Stimulated activated CD4-positive, alpha-beta T cell treated with anti-CD3 and anti-CD28 coated beads, Interleukin-1b, Interleukin-23, amount 100 ng/mL, for 4 hours (primary cell): ENCODE measurements at places on chromosomes 7 and 10.

- DNase-seq: no peak
These were observed at the start of gene GIMAP7 for GRCh38 chr7:150514748-150515222. TSS of gene GIMAP7 (plus strand) at chr7:150514872. CDS start at chr7:150519975, 5,103 bp downstream.

DNA sequence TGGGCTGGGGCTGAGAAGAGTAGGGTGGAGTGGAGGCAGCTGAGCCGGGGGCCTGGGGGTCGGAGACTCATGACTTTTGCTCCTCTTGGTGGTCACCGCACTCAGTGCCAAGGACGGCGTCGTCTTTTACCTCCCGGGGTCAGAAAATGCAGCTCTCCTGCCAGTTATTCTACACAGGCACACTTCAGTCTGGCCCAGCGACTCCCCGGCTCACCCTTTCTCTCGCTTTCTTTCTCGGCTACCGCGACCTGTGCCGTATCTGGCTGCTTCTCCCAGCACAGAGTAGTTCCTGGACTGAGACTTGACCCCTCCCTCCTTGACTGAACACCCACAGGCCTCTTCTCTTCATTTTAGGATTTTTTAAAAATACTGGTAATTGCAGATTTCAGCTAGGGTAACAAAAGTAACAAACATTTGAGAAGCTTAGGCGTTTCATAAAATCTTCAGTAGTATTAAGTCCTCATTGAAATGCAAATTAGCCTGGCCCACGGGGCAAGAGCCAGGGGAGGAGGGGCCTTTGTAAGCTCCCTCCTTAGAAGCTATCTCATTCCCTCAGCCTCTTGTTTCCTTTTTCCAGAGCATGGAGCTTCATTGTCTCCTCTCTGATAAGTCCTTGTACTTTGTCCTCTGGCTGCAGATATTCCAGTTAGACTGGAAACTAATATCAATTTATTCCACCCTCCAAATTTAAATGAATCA is 1.1 kb upstream of the PRLHR start:
- DNase-seq: no peak

DNA sequence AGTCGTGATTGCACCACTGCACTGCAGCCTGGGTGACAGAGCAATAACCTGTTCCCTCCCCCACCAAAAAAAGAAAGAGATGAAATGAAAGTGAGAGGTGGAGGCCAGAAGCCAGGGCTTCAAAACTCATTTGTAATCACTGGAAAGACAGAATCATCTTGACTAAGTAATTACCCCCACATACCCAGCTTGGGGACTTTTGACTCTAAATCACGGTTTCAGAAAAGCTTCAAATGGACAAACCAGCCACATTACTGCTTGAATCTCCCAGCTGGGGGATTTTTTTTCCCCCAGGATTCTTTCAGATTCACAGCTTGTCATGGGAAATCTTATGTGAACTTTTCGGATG is 361.0 kb downstream of the FRMD4A start:
- no peak for DNase-seq

- no peak for DNase-seq
These were observed 45.9 kb upstream of the ANTXRL start for GRCh38 chr10:46240684-46241565.

- DNase-seq: no peak
These were observed 2.9 kb downstream of the SGMS1 start for GRCh38 chr10:50620899-50621298.

- DNase-seq: no peak
These were observed 254.8 kb downstream of the INHBA start for GRCh38 chr7:41448104-41448503.

DNA sequence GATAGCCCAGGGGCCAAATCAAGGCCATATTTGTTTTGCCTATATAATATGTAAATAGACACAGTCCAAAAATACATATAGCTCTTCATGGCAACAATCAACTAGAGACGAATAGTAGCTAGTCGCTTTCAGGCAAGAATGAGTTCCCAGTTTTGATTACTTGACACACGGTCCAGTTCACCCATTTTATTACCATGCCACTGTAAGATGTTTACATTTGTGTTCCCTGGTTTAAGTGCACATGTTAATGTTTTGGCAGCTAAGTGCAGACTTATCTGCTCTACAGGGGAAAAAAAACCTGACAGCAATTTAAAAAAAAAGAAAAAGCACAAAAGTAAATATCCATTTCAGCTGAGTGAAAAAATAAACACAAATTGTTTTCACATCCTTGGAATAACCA is 213.1 kb downstream of the TPK1 start:
- DNase-seq: no peak

- no peak for DNase-seq
These were observed 6.4 kb downstream of the ANXA7 start for GRCh38 chr10:73407495-73407894.

GRCh38 chr10:107653832-107654287 is 489.4 kb upstream of the SORCS1 start:
- no peak for DNase-seq

- DNase-seq: no peak
These were observed 73.5 kb downstream of the AOAH start for GRCh38 chr7:36650766-36651312.

GRCh38 chr10:22672319-22673090 is 41.9 kb downstream of the PIP4K2A start:
- no peak for DNase-seq

DNA sequence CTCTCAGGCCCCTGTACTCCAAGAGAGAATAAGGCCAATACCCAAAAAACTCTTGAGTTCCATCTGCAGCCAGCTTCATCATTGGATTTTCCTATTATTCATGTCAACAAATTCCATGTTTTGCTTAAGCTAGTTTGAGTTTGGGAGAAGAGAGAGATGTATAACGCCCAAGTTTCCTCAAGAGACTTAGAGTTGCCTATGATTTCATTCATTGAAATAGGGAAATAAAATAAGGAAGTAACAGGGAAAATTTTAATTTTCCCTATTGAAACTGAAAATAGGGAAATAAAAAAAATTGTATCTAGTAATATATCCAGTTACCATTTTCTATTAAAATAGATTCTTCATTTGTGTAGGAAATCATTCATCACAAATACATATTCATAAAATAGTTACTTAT is 66.5 kb upstream of the SVIL start:
- no peak for DNase-seq

DNA sequence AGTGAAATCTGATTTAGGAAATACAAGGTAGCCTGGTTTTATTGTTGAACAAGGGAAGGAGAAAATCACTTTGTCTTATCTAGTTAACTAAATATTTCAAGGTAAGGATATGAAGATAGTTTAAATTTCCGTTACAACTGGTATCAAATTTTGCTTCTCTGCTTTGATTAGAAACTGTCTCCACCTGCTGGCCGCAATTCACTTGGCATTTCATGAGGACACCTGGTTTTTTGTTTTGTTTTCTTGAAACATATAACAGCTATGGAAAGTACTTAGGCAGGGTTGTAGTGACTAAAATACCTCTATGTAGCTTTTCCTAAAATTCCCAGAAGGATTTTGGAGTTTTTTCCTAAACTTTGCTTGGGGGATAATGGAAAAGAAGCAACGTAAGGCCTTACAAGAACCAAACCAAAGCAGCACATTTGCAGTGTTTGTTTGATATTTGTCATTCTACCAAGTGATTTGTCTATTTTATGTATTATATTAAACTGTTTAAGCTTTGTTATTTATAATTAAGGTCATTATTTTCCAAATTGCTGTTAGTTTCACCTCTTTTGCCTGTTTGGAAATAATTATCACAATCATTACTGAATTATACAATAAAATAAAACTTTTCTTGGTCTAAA is 73.6 kb downstream of the AHCYL2 start:
- DNase-seq: peak; percentile 37

DNA sequence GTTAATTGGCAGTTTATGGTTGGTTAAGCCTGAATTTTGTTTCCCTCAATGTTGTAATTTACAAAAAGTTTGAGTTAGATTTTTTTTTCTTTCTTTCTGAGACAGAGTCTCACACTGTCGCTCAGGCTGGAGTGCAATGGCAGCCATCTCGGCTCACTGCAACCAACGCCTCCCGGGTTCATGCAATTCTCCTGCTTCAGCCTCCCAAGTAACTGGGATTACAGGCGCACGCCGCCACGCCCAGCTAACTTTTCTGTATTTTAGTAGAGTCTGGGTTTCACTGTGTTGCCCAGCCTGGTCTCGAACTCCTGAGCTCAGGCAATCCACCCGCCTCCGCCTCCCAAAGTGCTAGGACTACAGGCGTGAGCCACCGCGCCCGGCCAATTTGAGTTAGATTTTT is 935 bp downstream of the ZNF273 start:
- DNase-seq: no peak

GRCh38 chr7:136067277-136067676 is 90.1 kb upstream of the MTPN start:
- DNase-seq: no peak

DNA sequence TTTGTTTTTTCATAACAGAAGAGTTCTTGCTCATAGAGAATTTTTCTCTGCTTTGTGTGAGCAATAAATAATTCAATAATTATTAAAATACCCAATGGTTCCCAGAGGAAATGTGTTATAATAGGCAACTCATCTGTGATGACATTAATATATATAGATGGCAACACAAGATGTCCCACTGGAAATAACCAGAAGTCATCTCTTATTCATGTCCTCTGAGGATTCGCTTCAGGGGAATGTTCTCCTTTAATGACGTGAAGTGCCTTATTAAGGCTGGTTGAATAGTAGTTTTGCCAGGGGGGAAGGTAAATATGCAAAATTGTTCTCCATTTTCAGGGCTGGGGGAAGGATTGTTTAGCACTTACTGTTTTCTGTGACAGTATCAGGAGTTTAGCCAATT is 3.1 kb downstream of the SLC39A12 start:
- no peak for DNase-seq

DNA sequence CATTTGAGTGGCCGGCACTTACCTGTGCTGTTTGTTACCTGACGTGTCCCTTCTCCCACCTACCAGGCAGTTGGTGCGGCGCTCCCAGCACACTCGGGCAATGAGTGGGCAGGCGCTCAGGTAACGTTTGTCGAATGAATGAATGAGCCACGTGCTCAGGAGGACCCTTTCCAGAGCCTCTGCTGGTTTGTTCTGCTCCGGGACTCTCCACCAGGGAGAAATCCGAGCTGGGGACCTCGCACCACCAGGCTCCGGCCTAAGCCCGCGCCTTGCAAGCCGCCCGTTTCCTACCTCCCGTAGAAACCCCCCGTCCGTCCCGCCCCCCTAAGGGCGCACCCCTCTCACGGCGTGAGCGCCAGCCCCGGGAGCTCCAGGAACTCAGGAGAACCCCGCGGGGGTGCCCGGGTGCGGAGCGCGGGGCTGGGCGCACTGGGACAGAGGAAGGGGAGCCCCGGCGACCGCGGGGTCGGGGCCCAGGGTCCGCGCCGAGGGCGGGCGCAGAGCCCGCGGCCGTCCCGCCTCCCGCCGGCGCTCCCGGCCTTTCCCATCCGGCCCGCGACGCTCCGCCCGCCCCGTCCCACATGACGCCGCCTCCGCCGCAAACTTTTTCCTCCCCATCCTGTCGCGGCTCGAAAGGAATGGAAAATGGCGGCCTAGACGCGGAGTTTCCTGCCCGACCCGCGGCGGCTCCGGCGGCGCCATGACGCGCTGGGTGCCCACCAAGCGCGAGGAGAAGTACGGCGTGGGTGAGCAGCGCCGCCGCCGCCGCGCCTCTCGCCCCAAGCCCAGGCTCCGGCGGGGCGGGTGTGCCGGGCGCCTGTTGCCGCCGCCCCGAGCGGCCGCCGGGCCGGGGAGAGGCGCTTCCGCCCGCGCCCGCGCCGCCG is at the start of gene DOCK1:
TSS of gene DOCK1 (plus strand) at position 611 of the 884 bp plus-strand sequence. CDS start at position 701, 90 bp downstream.
- no peak for DNase-seq

GRCh38 chr7:28002638-28003037 is 178.0 kb downstream of the JAZF1 start:
- no peak for DNase-seq

- no peak for DNase-seq
These were observed 56.2 kb upstream of the OPN4 start for GRCh38 chr10:86598151-86598550.

DNA sequence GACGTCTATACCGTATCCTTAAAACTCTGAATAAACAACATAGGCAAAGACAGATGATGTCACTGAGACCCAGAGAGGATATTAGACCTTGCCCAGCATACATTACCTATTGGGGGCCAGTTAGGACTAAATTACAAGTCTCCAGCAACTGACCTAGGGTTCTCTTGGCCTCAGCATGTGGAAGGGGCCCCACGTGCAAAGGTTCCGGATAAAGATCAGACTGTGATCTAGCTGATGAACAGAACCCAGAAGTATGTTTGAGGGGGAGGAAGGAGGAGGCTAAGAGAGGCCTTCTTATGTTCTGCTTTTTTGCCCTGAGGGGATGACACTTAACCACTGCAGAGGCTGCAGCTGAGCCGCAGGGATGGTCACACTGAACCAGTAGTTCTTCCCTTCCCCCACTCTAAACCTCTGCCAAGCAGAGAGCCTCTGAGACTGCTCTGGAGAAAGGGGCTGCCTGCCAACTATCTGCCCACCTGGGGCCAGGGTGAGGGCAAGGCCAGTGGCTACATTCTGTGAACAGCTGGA is 24.0 kb upstream of the KMT2C start:
- DNase-seq: no peak

- DNase-seq: peak; percentile 65
These were observed at the start of gene STX1A for GRCh38 chr7:73718905-73719805. TSS of gene STX1A (minus strand) at chr7:73719669. CDS start at chr7:73719631, 38 bp downstream.

DNA sequence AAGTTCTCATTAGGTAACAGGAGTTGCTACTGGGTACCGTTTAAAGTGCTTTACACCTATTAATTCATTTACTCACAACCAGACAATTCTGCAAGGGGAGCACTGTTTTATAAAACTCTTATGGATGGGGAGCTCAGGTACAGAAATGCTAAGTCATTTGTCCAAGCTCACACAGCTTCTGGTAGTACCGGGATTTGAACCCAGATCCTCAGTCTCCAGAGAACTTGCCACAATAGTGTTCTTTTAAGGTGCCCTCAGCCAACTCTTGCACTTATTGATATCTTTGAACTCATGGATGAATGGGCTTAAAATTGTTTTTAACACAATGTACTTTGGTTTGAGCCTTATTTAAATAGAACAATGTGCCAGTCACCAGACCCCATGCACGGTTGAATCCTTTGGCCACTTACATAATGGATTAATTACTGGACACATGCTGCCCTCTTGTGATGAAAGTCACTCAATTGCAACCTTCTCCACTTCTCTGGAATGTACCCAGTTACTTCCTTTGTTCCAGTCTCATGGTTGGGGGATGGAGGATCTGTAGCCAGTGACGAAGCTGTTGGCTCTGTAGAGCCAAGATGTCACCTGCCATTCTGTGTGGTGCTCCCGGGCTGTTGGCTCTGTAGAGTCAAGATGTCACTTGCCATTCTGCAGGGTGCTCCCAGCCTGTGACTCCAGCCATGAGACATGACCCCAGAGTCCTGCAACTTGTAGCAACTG is 65.6 kb downstream of the NOD1 start:
- no peak for DNase-seq

- no peak for DNase-seq
These were observed 137.6 kb downstream of the GPAM start for GRCh38 chr10:112045938-112046337.

GRCh38 chr10:8485032-8485431 is 430.5 kb downstream of the GATA3 start:
- DNase-seq: no peak

- DNase-seq: no peak
These were observed 2.5 kb upstream of the MACC1 start for GRCh38 chr7:20219446-20220292.

DNA sequence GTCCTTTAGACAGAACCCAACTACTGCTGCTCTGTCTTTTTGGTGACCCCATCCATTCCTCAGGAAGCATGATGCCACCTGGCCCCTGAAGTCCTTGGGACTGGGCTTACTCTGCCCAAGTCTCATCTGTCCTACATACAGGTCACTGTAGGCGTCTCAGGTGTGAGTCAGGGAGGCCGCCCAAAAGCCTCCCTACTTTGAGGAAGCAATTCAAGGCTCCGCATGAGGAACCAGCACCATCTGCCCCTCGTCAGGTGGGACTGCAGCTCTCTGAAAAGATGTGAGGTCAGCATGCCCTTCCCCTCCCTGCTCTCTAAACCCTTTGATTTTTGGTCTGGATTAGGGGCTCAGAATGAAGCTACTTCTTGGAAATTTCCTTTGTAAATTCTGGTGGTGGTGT is 354.8 kb downstream of the CXCL12 start:
- DNase-seq: no peak
